Suppressor macrophage treated with lipopolysaccharide for 1 hour (primary cell): ENCODE measurements at places on chromosomes 13 and 19.

DNA sequence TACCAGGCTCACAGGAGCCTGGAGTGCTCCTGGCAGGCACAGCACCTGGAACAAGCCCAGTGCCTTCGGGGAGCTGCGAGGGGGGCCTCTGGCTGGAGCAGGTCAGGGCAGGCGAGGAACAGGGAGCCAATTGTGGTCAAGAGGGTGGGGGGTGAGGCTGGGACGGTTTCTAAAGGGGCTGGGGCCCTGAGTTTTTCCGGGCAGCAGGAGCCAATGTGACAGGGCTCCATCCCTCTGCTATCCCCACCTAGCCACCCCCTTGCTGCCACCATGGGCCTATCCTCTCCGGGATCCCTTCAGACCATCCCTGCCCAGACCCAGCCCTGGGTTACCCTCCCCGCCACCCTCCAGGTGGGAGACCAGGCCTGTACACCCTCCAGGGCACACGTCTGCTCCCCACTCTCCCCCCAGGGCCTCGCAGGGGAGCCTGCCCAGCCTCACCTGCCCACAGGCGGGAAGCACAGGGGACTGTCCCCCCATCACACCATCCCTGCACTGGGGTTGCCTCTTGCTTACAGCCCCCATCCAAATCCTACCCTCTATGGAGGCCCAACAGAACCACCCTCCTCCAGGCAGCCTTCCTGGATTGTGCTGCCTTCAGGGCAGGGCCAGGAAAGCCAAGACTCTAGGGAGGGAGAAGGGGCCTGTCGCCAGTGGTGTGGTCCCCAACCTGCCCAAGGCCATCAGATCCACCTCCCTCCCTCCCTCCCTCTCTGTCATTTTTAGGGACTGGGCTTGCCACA lies 121.0 kb downstream of the URI1 start:
- DNase-seq = no peak

GRCh38 chr19:41657157-41657556 lies 30.3 kb upstream of the CEACAM4 start:
- no peak for DNase-seq

DNA sequence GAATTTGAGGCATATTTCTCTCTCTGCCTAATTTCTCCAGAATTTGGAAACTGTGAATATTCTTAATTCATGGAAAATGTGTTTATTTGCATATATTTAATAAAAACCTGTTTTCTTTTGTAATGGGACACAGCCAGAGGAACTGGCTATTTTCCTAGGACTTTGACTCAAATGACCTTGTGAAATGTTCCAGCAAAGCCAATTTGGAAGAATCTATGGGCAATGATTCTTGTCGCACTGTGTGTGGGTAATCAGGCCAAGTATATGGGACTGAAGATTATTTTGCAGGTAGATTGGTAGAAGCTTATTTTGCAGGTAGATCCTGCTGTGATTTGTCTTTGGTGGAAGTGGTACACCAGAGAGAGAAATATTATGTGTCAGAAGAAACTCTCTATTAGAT lies 38.8 kb downstream of the SUCLA2 start:
- DNase-seq = no peak

DNA sequence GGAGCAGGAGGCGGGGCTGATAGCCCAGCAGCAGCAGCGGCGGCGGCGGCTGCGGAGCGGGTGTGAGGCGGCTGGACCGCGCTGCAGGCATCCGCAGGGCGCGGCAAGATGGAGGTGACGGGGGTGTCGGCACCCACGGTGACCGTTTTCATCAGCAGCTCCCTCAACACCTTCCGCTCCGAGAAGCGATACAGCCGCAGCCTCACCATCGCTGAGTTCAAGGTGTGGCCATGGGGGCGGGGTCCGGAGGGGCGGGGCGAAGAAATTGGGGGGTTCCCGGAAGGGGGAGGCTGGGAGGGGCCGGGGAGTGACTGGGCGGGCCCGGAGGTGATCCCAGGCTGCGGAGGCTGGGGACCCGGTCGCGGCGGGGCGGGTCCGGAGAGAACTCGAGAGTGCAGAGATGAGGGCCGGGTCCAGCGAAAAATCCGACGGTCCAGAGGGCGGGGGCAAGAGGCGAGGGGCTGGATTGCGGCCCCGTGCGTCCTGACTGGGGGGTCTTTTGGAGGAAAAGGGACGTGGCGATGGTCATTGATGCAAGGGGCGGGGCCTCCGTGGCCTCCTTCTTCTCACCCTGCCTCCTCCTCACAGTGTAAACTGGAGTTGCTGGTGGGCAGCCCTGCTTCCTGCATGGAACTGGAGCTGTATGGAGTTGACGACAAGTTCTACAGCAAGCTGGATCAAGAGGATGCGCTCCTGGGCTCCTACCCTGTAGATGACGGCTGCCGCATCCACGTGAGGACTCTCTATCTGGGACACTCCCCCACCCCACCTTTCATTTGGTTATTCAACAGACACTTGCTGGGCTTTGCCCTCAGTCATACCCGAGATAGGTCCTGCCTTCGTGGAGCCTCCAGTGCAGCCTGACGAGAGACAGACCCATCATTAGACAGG lies at the start of gene TBCB:
TSS of gene TBCB (plus strand) at position 16 of the 891 bp plus-strand sequence. CDS start at position 109, 93 bp downstream.
- DNase-seq = peak; percentile 73

DNA sequence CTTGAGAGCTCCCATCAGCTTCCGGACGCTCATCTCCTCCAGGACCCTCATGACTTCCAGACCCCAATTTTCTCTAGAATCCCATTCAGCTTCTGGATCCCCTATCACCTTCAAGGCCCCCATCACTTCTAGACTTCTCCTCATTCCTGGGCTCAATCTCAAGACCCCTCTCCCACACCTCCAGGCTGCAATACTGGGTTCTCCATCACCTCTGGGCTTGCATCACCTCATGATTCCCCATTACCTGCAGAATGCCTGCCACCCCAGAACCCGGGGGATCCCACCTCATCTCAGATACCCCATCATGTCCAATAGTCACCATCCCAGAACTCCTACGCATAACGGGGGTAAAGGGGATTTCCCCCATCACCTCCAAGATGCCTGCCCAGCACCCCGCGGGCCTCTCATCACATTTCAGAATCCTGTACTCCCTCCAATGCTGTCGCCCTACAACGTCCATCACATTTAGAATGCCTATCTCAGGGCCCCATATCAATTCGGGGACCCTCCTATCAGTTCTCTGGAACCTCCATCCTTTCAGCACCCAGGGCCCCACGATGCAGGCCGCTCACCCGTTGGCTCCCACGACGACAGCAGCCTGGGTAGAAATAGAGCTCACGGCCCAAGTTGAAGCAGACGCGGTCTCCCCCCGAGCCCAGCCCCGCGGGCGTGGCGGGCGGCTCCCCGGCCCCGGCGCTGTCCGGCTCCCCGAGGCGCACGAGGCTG lies 738 bp downstream of the DMWD start:
- DNase-seq = no peak

GRCh38 chr19:30799865-30800755 lies 427.9 kb downstream of the ZNF536 start:
- peak; percentile 43 for DNase-seq

DNA sequence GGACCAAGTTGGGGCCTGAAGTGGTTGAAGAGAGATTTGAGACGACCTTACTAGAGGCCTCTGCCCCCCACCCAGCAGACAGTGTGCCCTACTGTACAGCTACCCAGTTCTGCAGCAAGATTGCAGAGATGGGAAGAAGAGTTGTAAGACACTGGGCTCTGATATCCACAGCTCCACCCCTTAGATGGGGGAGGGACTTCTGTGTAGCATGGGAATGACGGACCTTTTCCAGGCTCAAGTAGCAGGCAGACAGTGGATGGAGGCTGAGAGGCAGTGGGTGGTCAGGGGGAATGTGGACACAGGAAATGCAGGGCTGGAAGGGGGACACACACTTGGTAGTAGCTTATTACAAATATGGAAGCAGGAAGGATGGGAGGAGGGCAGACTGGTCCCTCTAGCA lies 13.0 kb downstream of the LRFN3 start:
- no peak for DNase-seq
